Mesothelial cell of epicardium (in vitro differentiated cells): ENCODE measurements at places on chromosomes 1 and 21.

- no peak for DNase-seq
These were observed 9.1 kb upstream of the RAB7B start for GRCh38 chr1:206012086-206012859.

DNA sequence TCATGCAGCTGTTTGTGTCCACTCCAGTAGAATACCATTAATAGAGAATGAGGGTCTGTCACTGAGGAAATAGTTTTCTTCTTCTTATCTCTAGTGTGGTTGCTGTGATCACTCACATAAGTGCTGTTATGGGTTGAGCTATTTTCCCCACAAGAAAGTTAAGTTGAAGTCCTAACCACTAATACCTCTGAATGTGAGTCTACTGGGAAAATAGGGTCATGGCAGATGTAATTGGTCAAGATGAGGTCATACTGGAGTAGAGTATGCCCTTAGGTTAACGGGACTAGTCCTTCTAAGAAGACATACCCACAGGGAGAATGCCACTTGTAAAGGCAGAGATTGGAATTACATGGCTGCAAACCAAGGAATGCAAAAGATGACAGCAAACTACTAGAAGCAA lies 70.5 kb upstream of the COL24A1 start:
- DNase-seq, result no peak

- peak; percentile 64 for DNase-seq
These were observed 8.7 kb downstream of the ACAP3 start for GRCh38 chr1:1298861-1299685.

- no peak for DNase-seq
These were observed 38.5 kb upstream of the ENAH start for GRCh38 chr1:225691377-225691776.

- DNase-seq, result no peak
These were observed 1.5 kb downstream of the RPS6KA1 start for GRCh38 chr1:26530895-26531598.

GRCh38 chr1:153937331-153937730 lies 9.2 kb downstream of the DENND4B start:
- no peak for DNase-seq

DNA sequence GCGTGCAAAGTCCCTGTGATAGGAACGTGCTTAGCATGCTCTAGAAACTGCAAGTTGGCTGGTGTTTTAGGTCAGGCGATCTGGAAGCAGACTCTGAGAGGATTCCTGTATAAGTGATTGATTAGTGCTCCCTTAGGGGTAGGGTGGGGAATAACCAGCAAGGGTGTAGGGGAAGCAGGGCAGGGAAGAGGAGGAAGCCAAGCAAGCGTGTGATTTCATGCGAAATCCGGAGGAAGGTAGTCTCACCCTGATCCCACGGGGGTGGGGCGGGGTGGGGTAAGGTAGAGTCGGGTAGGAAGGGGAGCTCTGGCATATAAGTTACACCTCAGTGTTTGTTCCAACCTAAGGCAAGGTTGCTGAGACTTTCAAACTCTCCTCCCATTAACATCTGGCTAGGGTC lies 24.9 kb upstream of the CTPS1 start:
- no peak for DNase-seq

GRCh38 chr1:26827663-26828062 lies 1.2 kb downstream of the ZDHHC18 start:
- no peak for DNase-seq

- DNase-seq, result no peak
These were observed 17.7 kb downstream of the MECR start for GRCh38 chr1:29213055-29213454.

DNA sequence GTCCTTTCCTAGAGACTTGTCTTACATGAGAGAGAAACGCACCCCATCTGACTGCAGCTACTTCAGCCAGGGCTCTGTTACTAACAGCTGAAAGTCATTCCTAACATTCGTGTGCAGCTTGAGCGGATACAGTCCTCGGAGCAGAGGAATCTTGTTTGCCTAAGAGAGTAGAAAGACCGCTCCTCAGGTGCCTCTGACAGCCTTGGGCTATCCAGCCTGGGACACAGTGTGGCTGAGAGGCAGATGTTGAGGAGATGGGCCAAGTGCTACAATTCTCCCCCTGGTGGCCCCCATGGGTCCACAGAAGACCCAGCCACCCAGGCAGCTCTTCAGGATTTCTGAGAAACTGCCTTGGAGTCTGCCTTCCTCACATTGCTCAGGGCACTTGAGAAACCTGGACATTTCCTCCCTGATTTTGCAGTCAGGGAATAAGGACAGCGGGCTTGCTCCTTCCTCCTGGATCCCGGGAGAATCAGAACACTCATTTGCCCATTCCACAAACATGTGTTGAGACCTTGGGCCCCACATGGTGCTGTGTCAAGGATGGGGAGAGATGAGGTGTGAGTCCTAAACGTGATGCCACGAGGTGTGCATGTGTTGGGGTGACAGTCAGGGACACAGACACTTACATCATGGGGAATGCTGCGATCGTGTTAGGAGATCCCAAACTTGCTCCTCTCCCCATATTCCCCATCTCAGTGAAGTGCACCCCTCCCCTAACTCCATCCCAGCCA lies 13.1 kb downstream of the TRIM62 start:
- DNase-seq, result no peak

- no peak for DNase-seq
These were observed 101.1 kb downstream of the CDC7 start for GRCh38 chr1:91601554-91602376.

- no peak for DNase-seq
These were observed 694.4 kb downstream of the MATN1 start for GRCh38 chr1:30028939-30029338.

DNA sequence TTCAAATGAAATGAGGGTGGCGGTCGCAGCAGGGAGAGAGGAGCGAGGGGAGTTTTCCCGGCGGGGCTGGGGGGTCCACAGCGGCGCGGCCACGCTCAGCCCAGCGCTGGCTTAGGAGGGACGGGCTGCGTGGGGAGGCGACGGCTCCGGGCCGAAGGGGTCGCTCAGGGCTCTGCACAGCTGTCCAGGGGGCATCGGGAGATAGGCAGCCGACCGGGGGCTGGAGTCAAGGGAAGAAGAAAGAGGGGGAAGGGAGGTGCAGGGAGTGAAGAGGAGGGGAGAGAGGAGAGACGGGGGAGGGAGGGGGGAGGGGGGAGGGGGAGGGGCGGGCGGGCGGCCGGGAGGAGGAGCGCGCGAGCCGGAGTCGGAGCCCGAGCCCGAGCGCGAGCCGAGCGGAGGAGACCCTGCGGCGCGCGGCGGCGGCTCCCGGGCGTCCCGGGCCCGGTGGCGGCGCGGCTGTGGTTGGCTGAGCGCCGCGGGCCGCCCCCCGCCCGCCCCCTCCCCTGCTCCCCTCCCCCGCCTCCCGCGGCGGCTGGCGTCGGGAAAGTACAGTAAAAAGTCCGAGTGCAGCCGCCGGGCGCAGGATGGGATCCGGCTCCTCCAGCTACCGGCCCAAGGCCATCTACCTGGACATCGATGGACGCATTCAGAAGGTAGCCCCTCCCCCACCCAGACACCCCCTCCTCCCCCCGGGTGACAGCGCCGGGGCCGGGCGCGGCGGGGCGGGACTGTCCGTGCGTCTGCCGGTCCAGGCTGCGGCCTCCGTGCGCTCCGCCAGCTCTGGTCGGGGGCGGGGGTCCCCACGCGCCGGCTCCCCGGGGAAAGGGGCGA lies at the start of gene PDE9A:
PDE9A (plus strand) TSS at position 391 of the 831 bp plus-strand sequence; CDS start at position 585, 194 bp downstream.
- DNase-seq, result peak; percentile 59
